Mesothelial cell of epicardium (in vitro differentiated cells): ENCODE measurements at places on chromosomes 13 and 19. TPM values are rescaled to one million over a fixed set of nuclear protein-coding genes. Genes with fewer than 3 reads are reported as not detected.

GRCh38 chr13:97245011-97245410 lies 22.9 kb downstream of the MBNL2 start:
- no peaks in the 10 kb centered on the region for H3K27me3 ChIP-seq
- H3K4me1 ChIP-seq: peaks cover 61% of the 10 kb centered on the region
- no peak for DNase-seq
- H3K4me3 ChIP-seq: no peak overlapping the region

GRCh38 chr13:109207622-109208021 lies 578.2 kb downstream of the MYO16 start:
- no peak for DNase-seq
- no peaks in the 10 kb centered on the region for H3K27me3 ChIP-seq
- no peaks in the 10 kb centered on the region for H3K36me3 ChIP-seq
- peaks cover 11% of the 10 kb centered on the region for H3K4me1 ChIP-seq

DNA sequence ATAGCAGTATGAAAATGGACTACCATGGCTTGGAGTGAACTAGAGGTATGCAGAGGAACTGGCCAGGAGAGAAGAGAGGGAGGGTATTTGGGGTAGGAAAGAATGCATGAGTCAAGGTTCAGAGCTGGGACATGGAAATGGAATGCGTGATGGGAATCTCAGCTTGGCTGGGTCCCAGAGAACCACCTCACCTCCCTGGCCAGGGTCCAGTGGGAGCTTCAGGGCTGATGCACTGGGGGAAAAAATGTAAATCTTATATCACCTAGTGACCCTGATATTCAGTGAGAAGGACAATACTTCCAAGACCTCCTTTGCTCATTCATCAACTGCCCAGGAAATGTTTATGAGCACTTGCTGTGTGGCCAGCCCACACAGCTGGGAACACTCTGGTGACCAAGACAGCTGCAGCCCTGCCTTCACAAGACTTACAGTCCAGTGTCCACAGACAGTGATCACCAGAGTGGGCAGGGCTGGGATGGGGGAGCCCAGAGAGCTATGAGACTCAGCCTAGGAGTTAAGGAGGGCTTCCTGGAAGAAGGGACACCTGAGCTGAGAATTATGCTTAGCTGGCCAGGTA lies 12.8 kb downstream of the IGSF23 start:
- H3K36me3 ChIP-seq: no peaks in the 10 kb centered on the region
- no peak for DNase-seq
- no peaks in the 10 kb centered on the region for H3K27me3 ChIP-seq
- peak overlapping the region; percentile 73 for H3K27ac ChIP-seq
- peaks cover 8% of the 10 kb centered on the region for H3K4me1 ChIP-seq

DNA sequence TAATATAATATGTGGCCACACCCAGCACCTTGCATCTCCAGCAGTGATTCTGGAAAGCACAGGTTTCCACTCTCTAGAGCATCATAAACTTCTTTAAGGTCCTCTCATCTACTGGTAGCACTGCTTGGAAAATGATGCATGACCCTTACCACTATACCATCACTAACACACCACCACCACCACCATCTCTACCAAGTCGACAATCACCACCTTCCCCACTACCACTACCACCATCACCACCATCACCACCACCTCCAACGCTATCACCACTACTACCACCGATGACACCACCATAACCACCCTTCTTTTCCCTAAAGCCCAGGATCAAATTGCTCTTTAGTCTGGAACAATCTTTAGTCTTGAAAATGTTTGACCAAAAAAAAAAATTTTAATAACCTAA lies 390.4 kb downstream of the SUCLA2 start:
- no peaks in the 10 kb centered on the region for H3K27me3 ChIP-seq
- DNase-seq: no peak
- no peak overlapping the region for H3K4me3 ChIP-seq
- no peaks in the 10 kb centered on the region for H3K4me1 ChIP-seq
- H3K27ac ChIP-seq: no peak overlapping the region
- H3K36me3 ChIP-seq: no peaks in the 10 kb centered on the region

- peaks cover 27% of the 10 kb centered on the region for H3K36me3 ChIP-seq
- H3K4me1 ChIP-seq: no peaks in the 10 kb centered on the region
- H3K27me3 ChIP-seq: no peaks in the 10 kb centered on the region
- no peak overlapping the region for H3K27ac ChIP-seq
- DNase-seq: no peak
- no peak overlapping the region for H3K4me3 ChIP-seq
Observed at GRCh38 chr13:72745260-72745659, 17.5 kb downstream of the BORA start.

- H3K27me3 ChIP-seq: peaks cover 6% of the 10 kb centered on the region
- peaks cover 3% of the 10 kb centered on the region for H3K4me1 ChIP-seq
- H3K4me3 ChIP-seq: no peak overlapping the region
- no peak for DNase-seq
Observed at GRCh38 chr13:111387026-111387871, 66.8 kb downstream of the TEX29 start.

GRCh38 chr19:34431681-34432402 lies 3.7 kb downstream of the UBA2 start:
- DNase-seq: no peak
- no peak overlapping the region for H3K27ac ChIP-seq
- no peak overlapping the region for H3K4me3 ChIP-seq
- H3K4me1 ChIP-seq: peaks cover 27% of the 10 kb centered on the region
- H3K36me3 ChIP-seq: peaks cover 20% of the 10 kb centered on the region

- DNase-seq: no peak
- no peak overlapping the region for H3K27ac ChIP-seq
- H3K36me3 ChIP-seq: peaks cover 12% of the 10 kb centered on the region
Observed at GRCh38 chr19:5020368-5020767, 51.5 kb downstream of the KDM4B start.

GRCh38 chr13:22644941-22645340 lies 535.8 kb upstream of the SGCG start:
- no peaks in the 10 kb centered on the region for H3K36me3 ChIP-seq

GRCh38 chr19:53057904-53058580 lies 13.5 kb downstream of the ERVV-2 start:
- DNase-seq: peak; percentile 58
- H3K4me3 ChIP-seq: peak overlapping the region; percentile 74
- H3K36me3 ChIP-seq: peaks cover 11% of the 10 kb centered on the region
- peaks cover 19% of the 10 kb centered on the region for H3K27me3 ChIP-seq
- peaks cover 8% of the 10 kb centered on the region for H3K4me1 ChIP-seq

Gene GSX1
- not detected in 3 replicates for total RNA-seq

Gene KLK15
- not detected in 3 replicates for total RNA-seq

Gene IFNL1
- total RNA-seq: not detected in 3 replicates
